ENCODE measurements at places on chromosomes 5 and 9.

DNA sequence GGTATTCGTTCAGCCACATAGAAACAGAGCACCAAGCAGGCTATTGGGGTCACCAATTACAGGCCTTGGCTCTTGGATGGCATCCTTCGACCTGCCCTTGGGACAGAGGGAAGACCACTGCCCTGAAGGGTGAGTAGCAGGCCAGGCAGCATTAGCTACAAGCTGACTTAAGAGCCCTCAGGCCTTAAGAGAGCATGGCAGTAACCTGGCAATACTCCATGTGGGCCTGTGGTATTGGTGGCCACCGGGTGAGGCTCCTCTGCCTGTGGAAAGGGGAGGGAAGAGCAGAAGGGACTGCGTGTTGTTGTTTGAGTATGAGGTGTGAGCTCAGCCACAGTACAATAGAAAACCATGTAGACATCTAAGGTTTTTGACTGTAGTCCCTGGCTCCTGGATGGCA is 170.6 kb downstream of the MCTP1 start:
- no peak for DNase-seq

GRCh38 chr9:86637515-86637914 is 283.3 kb upstream of the TUT7 start:
- DNase-seq, result no peak

DNA sequence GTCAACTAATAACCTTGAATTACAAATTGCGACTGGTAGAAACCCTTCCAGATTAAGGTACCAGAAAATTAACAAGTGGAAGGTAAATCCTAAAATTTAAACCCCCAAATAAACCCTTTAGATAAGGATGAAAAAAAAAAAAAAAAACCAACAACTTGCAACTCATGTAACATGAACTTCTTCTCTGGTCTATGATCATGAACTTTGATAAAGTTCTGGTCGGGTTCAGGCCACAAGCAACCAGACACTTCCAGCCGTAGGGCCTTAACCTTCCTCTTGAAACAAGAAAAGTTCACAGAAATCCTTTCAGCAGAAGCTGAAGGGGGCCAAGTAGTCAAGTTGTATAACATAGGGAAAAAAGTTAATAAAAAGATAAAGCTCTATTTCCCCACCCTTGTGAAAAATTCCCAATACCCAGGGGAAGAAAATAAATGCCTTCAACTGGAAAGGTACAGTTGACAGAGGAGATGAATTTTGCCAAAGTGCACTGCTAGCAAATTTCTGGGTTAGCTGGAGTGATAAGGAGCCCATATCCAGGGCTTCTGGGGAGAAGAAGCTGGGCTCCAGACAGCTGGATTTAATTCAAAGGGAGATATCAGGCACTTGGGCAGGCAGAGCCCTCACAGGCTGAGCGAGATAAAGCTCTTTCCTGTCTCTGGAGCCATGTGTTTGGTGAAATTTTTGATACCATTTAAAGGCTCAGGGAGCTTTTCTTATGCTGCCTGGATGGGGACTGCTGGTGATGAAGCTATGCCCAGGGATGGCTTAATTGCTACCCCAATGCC is 234.2 kb upstream of the PANK3 start:
- DNase-seq, result no peak

DNA sequence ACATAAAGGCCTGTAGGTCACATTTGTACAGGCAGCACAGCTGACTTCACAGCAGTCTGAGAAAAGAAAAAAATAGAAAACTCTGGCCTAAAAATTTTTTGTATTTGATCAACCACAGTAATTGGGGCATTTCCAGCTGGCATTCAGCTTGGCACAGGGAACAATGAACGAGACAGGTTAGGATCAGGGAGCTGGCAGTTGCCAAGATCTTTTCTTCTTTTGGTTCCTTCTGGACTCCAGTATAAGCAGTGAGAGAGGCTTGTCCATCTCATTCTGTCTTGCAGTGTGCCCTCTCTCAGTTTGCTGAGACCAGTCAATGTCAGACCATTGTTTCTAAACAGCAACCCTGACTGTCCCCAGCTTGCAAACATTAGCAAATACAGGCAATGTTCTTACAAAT is 601.1 kb downstream of the TLR4 start:
- DNase-seq, result no peak

DNA sequence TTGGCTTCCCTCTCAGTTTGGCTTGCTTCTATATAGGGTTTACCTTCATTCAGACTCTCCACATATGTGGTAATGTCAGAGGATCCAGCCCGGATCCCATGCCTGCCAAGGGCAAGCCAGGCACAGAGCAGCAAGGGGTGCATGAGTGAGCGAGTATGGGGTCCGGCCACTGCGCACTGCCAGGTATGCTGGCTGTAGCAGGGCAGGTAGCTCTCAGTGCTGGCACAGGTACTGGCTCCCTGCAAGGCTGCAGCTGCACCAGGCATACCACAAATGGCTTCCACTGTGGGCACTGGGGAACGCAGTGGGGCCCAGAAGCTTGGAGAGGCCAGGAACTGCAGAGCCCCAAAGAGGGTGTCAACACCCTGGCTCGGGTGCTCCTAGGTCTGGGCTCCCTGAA is 86.2 kb downstream of the GIN1 start:
- no peak for DNase-seq

DNA sequence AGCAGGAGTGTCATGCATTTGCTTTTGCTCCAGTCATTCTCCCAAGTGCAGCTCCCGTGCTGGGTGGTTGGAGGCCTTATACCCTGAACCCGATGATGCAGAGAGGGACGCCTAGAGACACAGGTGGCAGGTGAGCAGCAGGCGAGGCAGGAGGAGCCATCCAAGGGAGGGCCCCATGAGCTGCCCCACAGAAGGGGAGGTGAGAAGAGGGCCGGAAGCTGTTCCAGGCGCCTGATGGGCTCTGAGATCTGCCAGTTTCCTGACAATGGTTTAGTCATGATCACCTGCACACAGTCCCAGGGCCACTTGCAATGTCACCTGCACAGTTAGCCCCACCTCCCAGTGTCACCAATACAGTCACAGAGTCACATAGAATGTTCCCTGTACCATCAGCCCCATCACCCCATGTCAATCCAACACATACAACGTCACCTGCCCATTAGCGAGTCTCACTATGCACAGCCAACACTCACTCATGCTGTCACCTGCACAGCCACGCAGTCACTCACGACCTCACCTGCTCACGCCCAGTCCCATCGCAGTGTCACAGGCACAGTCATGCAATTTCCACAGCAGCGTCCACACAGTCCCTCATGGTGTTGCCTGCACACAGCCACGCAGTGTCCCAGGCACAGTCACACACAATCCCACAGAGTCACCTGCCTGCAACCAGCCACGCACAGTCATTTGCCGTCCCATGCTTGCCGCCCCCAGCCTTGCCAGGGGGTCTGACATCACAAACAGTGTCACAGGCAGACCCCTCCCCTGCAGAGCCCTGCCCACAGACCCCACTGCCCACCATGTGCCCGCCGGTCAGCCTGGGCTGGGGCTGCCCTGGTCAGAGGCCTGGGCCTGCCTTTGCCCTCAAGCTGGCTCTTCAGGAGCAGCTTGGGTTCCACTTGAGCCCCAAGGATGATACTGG is 113.4 kb downstream of the LHX2 start:
- DNase-seq, result no peak

DNA sequence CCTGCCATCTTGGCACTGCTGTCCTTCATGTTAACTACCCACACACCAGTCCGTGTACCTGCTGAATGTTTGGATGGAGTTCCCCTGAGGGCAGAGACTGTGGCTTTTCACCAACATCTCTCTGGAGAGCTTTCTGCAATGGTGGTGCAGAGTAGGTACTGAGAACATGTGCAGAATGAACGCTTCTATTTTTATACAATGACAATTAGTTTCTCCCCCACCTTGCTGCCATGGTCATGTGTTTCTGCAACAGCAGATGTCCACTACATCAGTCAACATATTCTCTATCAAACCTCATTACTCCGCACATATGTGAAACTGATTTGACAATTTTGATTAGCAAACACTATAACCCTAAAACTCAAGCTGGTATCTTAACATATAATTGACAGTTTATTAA is 14.5 kb downstream of the PTCH1 start:
- DNase-seq, result no peak

DNA sequence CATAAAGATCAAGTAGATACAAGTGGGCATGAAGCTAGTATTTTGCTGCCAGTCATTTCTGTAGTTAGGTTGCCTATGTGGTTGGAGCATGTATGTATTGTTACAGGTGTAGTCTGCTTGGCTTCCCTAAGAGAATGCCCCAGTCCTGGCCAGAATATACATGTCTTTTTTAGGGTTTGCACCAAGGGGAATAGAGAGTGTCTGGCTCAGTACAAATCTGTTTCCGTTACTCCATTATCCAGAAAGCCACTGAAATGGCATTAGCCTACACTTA is 23.2 kb downstream of the TGFBR1 start:
- DNase-seq, result no peak

- DNase-seq, result no peak
These were observed 915 bp downstream of the HSDL2 start for GRCh38 chr9:112380825-112381221.

GRCh38 chr5:113034182-113034773 is 57.7 kb downstream of the DCP2 start:
- DNase-seq, result no peak
